ENCODE measurements at places on chromosomes 12 and 14. TPM values are rescaled to one million over a fixed set of nuclear protein-coding genes. Genes with fewer than 3 reads are reported as not detected.
A peak's percentile ranks its signal among the peaks of the same experiment; 100 is the strongest.

Gene PYGL
- 103 TPM for total RNA-seq

- no peak for DNase-seq
These were observed 658.5 kb downstream of the DIO2 start for GRCh38 chr14:79552778-79553177.

DNA sequence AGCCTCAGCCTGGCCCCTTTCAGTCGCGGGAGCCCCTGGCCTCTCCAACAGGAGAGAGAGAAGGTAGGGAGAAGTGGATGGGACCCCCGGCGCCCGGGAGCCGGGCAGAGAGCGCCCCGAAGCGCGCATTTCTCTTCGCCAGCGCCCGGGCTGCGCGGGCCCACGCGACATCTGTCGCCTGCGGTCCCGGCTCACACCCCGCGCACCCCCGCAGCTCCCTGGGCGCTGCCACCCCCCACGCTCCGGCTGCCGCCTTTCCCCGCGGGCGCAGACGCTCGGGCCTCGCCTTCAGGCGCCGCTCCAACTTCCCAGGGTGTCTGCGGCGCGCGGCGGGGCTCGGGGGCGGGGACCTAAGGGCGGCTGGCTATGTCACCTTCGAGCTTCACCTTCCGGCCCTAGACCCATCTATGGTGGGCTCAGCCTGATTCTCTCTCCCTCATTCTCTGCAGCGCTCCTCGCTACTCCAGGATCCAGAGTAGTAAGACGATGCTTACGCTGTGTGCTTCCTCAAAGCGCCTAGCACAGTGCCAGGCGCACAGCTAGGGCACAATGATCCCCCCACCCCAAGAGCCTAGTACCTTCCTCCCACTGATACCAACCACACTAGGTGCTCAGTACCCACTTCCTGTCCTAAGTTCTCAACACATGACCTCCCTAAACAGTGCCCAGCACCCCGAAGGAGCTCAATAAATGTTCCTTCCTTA lies 1.6 kb downstream of the HRK start:
- peak; percentile 62 for DNase-seq

- DNase-seq, result no peak
These were observed 466.5 kb downstream of the PRKD1 start for GRCh38 chr14:29461101-29461500.

Data from H7 (cell line).